ENCODE measurements at places on chromosomes 7 and 10.

- no peak for DNase-seq
- H3K4me1 ChIP-seq: no peaks in the 10 kb centered on the region
- no peaks in the 10 kb centered on the region for H3K27me3 ChIP-seq
- no peak overlapping the region for H3K4me3 ChIP-seq
- H3K36me3 ChIP-seq: no peaks in the 10 kb centered on the region
Observed at GRCh38 chr7:21367537-21367936, 60.3 kb upstream of the SP4 start.

DNA sequence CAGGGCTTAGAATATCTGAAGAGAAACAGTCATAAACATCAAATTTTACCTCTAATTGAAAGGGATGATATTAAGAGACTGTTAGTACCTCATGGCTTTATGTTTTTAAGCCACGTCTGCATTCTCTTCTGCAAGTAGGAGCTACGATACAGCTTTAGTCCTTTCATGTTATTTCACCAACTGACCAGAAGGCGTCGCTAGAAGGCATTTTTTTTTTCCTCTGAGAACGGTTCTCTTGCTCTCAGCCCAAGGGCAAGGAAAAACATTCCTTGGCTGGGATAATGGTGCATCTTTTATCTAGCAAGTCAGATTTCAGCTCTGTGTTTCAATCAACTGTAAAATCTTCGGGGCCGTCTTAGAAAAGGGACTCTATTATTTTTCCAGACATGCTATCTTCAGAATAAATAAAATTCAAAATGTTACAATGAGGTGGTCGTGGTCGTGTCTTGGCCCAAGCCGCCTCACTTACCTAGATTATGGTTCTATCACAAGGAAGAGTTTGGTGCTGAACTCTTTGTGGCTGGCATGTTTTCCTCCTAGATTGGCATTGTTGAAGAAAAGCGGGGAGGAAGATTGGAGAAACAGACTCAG lies 41.6 kb upstream of the LYZL2 start:
- no peaks in the 10 kb centered on the region for H3K36me3 ChIP-seq
- no peak for DNase-seq
- no peak overlapping the region for H3K4me3 ChIP-seq
- no peaks in the 10 kb centered on the region for H3K4me1 ChIP-seq
- H3K27me3 ChIP-seq: no peaks in the 10 kb centered on the region

GRCh38 chr10:5591336-5591824 lies 66.6 kb downstream of the CALML3 start:
- DNase-seq: peak; percentile 55
- no peaks in the 10 kb centered on the region for H3K27me3 ChIP-seq
- no peak overlapping the region for H3K27ac ChIP-seq
- H3K4me1 ChIP-seq: no peaks in the 10 kb centered on the region
- H3K4me3 ChIP-seq: no peak overlapping the region
- no peaks in the 10 kb centered on the region for H3K36me3 ChIP-seq

GRCh38 chr7:106121189-106121810 lies 9.2 kb upstream of the SYPL1 start:
- no peak overlapping the region for H3K27ac ChIP-seq
- H3K4me3 ChIP-seq: no peak overlapping the region
- no peak for DNase-seq
- no peaks in the 10 kb centered on the region for H3K36me3 ChIP-seq

DNA sequence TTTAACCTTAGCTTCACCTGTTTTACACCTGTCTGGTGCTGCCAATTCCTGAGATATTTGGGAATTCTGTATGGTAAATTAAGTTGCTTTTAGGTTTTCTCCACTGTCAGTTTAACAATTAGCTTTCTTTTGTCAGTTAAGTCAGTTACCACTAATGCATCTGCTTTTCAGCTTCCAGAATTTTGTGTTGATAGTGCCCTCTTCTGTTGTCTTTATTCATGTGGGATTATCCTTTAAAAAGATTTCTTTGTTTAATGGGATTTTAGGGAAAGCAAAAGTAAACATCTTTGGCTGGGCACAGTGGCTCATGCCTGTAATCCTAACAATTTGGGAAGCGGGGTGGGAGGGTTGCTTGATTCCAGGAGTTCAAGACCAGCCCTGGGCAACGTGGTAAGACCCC lies 8.1 kb downstream of the TFAM start:
- DNase-seq: no peak
- H3K27ac ChIP-seq: no peak overlapping the region
- H3K36me3 ChIP-seq: peaks cover 2% of the 10 kb centered on the region
- no peak overlapping the region for H3K4me3 ChIP-seq

- DNase-seq: no peak
- no peak overlapping the region for H3K27ac ChIP-seq
- H3K4me3 ChIP-seq: no peak overlapping the region
- no peaks in the 10 kb centered on the region for H3K36me3 ChIP-seq
- H3K27me3 ChIP-seq: no peaks in the 10 kb centered on the region
Observed at GRCh38 chr10:94785211-94785610, 22.7 kb downstream of the CYP2C19 start.

DNA sequence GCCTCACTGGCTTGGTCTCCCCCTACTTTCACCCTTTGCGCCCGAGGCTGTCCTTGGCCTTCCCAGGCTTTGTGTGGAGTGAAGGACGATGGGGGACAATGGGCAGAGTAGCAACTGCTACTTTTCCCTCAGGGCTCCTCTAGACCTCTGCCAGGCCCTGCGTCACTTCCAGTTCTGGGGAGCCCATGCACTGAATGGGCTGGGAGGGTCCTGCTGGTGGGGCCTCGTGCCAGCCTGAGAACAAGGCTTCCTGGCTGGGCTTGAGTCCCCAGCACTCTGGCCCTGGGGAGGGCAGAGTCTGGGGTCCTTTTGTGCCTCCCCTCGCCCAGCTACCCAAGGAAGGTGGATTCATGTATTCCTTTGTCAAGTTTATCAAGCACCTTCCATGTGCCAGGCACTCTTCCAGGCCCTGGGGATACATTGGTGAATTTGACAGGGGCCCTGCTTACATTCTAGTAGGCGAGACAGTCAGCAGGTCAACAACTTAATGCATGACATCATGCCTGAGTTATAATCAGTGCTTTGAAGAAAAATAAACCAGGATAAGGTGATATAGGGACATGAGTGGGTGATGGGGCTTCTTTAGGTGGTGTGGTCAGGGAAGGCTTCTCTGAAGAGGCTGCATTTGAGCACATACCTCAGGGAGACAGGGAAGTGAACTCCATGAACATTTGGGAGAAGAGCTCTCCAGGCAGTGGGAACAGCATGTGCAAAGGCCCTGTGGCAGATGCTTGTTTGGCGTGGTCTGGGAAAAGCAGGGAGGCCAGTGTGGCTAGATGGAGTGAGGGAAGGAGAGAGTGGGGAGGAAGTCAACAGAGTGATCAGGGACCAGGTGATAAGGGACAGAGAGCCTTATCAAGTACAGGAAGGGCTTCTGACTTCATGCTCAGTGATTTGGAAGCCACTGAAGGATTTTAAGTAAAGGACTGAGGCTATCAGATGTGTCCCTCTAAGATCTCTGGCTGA lies 14.1 kb downstream of the ZMIZ1 start:
- H3K4me3 ChIP-seq: no peak overlapping the region
- no peak for DNase-seq
- H3K27me3 ChIP-seq: no peaks in the 10 kb centered on the region
- no peaks in the 10 kb centered on the region for H3K36me3 ChIP-seq

- no peaks in the 10 kb centered on the region for H3K4me1 ChIP-seq
- peak overlapping the region; percentile 11 for H3K4me3 ChIP-seq
- H3K27ac ChIP-seq: no peak overlapping the region
- no peaks in the 10 kb centered on the region for H3K36me3 ChIP-seq
Observed at GRCh38 chr7:130492523-130493274, 814 bp downstream of the MEST start.

DNA sequence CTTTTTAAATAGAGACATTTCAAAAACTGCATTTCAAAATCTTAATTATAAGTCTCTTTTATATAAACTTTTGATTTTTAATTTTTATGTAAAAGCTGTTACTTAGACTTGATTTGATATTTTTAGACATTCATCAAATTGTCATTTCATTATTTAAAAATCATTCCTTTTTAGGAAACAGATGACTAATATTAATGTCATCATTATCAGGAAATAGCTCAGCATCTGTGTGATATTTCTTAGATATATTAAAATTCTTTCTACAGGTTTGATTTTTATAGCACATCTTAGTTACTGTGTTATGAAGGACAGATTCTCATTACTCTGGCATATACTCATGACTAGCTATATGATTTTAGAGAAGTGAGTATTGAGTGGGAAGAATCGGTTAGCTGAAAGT lies 17.2 kb downstream of the RUNDC3B start:
- H3K4me3 ChIP-seq: no peak overlapping the region
- no peaks in the 10 kb centered on the region for H3K36me3 ChIP-seq
- no peaks in the 10 kb centered on the region for H3K4me1 ChIP-seq
- DNase-seq: no peak

Measured in aorta (tissue), 5 donors.